ENCODE measurements at places on chromosomes 2 and 18.

GRCh38 chr2:229586746-229587705 is 127.3 kb downstream of the DNER start:
- peak; percentile 74 for DNase-seq

DNA sequence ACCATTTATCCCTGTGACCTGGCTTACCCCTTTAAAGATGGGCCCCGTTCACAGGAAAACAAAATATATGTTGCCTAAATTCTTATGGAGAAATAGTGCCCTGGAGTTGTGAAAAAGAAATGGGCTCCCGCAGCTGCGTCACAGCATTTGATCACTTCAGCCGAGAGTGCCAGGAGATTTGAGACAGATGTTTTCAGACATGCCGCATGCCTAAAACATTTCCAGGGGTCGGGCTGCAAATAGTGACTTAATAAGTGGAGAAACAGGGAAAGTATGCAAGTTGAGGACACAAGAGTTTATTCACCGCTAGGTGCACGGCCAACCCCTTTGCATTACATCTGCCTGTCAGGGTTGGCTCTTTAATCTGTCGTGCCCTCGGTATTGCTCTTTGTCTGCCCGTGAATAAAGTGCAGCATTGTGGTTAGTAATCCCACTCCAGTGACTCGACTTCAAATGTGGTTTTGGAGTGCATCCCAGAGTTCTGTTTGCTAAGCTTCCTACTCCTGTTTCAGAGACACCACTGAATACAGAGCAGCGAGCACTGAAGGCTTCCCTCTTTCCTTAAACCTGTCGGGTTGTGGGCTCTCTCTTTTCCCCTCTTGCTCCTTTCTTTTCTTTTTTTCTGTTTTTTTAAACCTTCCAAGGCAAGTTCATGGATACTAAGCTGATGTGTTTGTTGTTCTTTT is 187.5 kb downstream of the LTBP1 start:
- DNase-seq: no peak

- DNase-seq: no peak
These were observed 147.6 kb downstream of the SLC8A1 start for GRCh38 chr2:40304340-40304739.

- DNase-seq: no peak
These were observed 106.9 kb upstream of the CD302 start for GRCh38 chr2:159904959-159905305.

- DNase-seq: no peak
These were observed 160.2 kb downstream of the DPP4 start for GRCh38 chr2:161913865-161914264.

DNA sequence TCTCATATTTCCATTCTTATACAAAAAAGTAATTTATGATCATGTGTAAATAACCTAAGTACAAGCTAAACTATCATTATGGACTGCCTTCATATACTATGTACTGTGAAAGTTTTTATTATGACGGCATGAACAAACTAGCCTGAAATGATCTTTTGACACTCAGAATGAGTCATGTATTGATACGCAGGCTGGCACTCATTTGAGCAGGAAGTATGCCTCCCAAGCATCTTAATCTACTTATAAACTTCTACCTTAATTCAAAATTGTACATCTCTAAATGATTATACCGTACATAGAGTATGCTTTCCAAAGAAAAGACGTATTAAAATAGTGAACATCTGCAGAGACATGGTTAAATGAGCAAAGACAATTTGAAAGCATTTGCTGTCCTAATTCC is 207.1 kb upstream of the SPOPL start:
- DNase-seq: no peak

GRCh38 chr2:72940786-72941185 is 23.5 kb downstream of the EMX1 start:
- no peak for DNase-seq

GRCh38 chr2:159960414-159960813 is 102.0 kb downstream of the PLA2R1 start:
- DNase-seq: no peak

DNA sequence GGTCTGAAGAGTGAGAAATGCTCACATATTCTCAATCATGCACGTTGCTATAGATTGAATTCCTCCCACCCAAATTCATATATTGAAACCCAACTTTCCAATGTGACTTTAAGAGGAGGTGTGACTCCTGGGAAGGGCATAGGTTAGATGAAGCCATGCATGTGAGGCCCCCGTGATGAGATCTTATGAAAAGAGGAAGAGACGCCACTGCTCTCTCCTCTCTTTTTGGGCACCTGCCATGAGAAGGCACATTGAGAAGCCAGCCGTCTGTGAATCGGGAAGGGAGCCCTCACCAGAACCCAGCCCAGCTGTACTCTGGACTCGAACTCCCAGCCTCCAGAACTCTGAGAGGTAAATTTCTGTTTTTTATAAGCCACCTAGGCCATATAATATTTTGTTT is 842.6 kb upstream of the SALL3 start:
- DNase-seq: no peak

DNA sequence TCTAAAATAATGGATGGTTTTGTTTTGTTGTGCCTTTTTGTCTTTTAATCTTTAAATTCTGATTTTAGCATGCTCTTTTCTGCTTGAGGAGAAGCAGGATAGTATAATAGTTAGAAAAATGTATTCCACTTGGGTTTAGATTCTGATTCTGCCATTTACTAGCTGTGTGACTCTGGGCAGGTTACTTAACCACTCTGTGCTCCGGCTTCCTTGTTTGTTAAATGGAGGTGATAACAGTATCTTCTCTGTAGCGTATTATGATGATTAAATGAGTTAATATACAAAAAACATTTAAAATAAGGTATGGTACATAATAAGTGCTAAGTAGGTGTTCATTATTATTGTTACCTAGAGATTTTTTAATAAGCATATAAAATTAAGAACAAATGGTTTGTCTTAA is 26.9 kb upstream of the IL18RAP start:
- no peak for DNase-seq

DNA sequence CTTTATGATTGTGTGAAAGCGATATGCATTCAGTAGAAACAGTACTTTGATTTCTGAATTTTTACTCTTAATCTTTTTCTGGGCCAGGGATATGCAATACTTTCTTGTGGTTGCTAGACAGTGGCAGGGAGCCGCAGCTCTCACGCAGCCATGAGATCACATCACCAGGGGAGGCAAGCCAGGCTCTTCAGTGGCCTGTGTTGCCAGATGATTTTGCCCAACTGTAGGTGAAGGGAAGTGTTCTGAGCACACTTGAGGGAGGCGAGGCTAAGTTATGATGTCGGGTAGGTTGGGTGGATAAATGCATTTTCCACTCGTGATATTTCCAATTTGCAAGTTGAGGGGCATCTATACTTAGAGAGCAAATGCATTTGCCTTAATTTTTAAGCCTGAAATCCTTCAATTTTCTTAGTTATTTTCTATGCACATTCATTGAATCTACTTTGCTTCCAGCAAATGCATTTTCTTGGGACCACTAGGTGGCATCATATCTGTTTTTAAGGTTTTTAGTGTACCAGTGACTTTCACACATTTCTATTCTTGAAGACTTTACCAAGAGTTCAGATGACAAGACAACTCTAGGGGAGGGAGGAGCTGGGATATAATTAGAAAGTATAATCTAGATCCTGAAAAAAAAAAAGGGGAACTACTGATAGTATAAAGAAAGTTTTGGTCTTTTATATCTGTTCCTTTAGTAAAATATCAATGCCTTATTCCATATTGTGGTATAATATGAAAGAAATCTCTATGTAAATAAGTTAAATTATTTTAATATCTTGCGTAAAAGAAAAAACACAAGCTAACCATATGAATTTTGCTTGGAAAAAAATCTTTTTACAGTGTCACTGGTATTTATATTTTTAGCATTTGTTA is 643.3 kb downstream of the SOCS6 start:
- DNase-seq: no peak

GRCh38 chr18:74817576-74817975 is 219.9 kb downstream of the ZNF407 start:
- DNase-seq: no peak

- DNase-seq: no peak
These were observed 28.9 kb downstream of the KLF7 start for GRCh38 chr2:207136874-207137273.

DNA sequence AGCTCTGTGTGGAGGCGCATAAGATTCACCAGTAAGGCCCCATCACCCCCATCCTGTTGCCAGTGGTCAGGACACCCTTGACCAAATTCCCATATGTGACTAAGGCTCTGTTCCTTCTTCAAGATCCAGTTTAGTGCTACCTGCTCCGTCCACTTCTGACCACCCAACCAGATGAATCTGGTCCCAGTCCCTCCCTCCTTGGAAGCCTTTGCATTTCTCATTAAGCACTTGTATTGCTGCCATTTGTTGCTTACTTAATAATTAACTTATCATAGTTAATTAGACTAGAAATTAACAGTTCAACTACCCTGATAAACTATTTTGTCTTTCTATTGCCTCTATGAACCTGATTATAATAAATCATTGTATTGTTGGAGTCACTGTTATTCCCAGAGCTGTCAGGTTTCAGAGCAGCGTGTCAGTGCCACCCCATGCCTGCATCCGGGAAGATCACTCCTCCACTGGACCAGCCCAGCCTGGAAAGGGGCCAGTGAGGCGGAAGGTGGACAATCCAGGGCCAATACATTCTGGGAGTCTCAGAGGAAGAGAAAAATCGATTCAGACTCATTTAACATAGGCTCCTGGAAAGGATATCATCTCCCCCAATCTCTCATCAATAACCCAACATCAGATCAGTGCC is 9.5 kb upstream of the NAT8 start:
- DNase-seq: no peak

GRCh38 chr18:51266773-51267172 is 69.3 kb upstream of the MEX3C start:
- DNase-seq: no peak

- DNase-seq: no peak
These were observed 2.6 kb upstream of the CHRND start for GRCh38 chr2:232523402-232523681.
